Urothelium cell line (cell line): ENCODE measurements at places on chromosomes 3 and 15.
A peak's percentile ranks its signal among the peaks of the same experiment; 100 is the strongest.

- peak; percentile 89 for DNase-seq
These were observed 92.6 kb upstream of the ZBTB20 start for GRCh38 chr3:115239717-115240116.

DNA sequence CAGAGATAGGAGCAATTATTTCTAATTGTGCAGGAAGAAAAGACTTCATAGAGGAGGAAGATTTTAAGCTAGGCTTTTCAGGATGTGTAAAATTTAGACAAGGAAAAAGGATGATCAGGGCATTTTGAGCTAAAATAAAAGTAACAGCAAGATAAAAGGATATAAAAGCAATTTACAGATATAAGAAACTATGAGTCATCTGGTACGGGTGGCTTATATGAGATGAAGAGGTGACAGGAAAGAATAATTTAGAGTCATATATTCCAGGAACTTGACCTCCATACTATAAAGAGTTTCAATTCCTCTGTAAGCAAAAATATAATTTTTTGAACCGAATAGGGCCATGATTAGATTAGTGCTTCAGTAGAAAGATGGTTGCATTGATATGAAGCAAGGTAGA lies 273.7 kb downstream of the RBMS3 start:
- no peak for DNase-seq

GRCh38 chr3:167467848-167468611 lies 5.8 kb downstream of the SERPINI2 start:
- DNase-seq = no peak

DNA sequence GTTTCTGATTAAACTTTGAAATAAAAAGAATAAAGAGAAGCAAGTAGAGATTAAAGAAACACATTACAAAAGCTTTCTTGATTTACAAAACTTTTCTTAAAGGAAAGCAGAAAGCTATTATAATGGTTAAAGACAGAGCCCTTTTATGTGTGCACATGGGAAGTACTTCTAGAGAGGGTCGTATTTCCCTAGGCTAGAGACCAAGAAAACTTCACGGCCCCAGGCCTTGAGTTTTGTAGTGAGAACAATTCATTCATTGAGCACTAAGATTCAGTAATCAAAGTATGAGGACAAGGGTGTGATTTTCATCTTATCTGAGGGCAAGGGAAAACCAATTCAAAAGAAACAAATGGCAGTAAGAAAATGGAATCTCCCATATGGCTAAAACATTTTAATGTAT lies 854.1 kb downstream of the ROBO1 start:
- no peak for DNase-seq

GRCh38 chr3:23701716-23702597 lies 103.8 kb upstream of the UBE2E1 start:
- peak; percentile 73 for DNase-seq

DNA sequence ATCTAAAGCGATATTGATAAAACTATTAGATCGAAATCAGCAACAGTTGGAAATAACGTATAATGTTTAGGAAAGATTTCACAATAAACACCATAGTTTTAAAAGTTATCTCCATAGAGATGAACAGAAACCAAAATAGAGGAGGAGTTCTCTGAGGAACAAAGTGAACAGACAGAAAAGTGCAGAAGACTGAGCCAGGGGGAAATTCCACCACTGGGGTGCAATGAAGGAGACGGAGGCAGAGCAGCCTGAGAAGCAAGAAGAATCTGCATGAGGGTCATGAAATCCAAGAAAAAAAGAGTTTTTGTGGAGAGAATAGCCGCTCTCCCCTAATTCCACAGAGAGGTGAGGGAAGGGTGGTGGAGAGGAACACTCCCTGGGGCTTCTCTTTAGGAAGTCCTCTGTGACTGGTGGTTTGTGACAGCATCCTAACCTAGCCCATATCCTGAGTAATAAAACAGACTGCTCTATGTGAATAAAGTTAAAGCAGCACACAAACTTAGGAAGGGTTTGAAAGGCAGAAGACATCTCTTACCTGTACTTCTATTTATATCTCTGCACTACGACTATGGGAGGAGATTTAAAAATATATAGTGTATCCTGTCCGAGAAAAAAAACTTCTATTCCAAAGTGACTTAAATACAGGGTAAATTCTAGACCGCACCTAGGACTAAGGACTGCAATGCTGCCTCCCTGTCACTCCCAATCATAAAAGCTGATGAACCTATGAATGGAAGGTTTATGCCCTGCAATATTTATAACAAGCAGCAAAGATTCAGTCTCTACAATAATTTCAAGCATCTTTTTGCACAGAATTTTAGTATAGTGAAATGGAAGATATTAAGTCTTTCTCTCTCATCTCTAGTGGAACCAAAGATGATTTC lies 22.9 kb downstream of the ATP8B4 start:
- DNase-seq = no peak

- no peak for DNase-seq
These were observed 2.8 kb downstream of the DUSP7 start for GRCh38 chr3:52053307-52054304.

- no peak for DNase-seq
These were observed 255.1 kb upstream of the STT3B start for GRCh38 chr3:31277582-31277981.

GRCh38 chr3:21073561-21073960 lies 677.4 kb downstream of the ZNF385D start:
- no peak for DNase-seq

DNA sequence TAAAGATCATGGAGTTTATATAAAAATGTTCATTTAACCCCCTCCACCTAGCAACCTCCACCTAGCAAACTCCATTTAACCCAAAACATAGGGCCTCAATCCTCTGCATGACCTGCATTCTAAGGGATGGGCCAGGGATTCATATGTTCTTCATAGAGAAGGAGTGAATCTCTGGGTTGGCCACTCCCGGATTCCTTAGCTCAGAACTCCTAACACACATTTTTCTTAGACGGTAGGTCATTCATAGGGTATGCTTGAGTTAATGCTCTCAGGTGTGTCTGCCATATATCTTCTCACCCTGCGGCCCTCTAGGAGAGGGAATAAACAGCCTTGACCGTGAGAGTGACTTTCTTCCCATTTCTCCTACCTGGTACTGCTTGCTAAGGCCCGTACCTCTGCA lies 102.0 kb upstream of the IGSF10 start:
- DNase-seq = no peak

- no peak for DNase-seq
These were observed 305.9 kb upstream of the ARRDC4 start for GRCh38 chr15:97654481-97655076.

GRCh38 chr15:41169781-41170180 lies 53.7 kb upstream of the INO80 start:
- no peak for DNase-seq

GRCh38 chr15:79673416-79674123 lies 223.2 kb downstream of the MTHFS start:
- peak; percentile 58 for DNase-seq

GRCh38 chr3:46129588-46130272 lies 78.4 kb downstream of the CCR1 start:
- DNase-seq = no peak

DNA sequence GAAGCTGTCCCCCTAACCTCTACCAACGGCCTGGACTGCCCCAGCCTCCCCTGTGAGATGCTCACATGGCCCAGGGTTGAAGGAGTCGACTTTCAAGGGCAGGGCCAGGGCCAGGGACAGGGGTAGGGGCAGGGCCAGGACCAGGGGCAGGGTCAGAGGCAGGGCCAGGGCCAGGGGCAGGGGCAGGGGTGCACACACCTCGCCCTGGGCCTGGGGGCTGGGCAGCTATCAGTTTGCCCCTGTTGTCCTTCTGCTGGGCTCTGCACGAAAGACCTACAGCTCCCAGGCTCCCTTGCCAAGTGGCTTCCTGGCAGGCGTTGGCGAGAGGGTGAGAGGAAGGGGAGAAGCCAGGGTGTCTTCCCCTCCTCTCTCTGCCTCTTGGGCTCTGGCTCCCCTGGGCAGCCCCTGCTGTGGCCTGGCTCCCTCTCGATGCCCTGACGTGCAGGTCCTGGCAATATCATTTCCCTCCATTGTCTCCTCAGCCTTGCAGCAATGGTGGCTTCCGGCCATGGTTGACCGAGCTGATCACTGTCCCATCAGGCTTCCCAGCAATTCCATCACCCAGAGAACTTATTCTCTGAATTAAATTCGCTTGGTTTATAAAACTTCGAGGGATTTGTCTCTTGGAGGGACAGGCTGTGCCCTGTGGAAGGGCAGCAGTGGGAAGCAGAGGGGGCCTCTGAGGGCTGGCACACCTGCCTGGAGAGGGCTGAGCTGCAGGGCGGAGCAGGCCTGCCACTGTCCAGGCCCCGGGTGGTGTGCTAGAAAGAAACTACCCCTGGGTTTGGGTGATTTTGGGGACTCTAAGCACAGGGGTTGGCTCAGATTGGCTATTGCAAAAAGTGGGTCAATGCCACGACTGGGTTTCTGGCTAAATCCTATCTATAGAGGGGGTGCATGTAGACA lies 13.9 kb downstream of the PRR23E start:
- no peak for DNase-seq

DNA sequence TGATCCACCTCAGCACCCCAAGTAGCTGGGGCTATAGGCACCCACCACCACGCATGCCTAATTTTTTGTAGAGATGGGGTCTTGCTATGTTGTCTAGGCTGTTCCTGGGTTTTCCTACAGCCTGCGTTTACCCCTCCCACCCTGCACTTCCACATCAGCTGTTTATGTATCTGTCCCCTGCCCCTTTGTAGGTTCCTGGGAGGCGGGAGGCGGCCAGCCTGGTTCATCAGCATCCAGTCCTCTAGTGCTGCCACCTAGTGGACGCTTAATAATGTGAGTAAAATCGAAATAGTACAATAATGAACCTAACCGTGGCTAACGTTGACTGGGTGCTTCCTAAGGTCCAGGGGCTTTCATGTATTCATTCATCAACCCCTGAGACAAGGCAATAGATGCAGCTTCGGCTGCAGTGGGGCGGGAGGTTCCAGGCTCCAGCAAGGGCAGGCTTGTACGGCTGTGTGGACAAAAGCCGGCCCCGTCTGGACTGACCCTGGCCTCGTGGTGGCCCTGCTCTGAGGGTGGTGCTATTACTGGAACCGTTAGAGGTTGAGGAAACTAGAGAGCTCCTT lies 1.2 kb upstream of the LCTL start:
- peak; percentile 88 for DNase-seq

DNA sequence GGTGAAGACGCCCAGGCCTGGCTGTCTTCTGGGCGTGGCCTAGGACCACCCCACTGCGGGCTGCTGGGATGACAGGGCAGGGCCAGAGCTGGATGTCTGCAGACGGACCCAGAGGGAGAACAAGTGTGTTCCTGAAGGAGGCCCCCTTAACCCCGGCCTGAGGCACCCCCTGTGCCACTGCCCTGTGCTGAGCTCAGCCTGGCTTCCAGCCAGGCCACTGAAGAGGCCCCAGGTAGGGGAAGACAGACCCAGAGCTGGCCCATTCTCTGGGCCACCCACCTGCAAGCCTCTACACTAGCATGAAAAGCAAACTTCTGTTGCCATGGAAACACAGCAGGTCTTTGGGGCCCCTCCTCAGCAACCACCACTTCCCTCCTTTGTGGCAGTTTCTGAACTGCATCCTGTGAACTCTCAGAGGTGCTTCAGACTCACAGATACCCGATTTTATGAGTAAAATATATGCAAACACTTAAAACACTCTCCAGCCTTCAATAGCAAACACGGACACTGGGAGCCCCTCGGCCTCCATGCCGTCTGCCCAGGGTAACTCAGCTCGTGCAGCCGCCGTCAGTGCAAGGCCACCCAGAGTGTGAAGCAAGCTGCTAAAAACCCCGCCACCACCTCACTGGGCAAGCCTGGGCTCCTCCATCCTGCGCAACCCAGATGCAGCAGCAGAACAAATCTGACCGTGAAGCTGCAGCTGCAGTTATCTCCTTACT lies 42.5 kb downstream of the CMTM6 start:
- DNase-seq = no peak

DNA sequence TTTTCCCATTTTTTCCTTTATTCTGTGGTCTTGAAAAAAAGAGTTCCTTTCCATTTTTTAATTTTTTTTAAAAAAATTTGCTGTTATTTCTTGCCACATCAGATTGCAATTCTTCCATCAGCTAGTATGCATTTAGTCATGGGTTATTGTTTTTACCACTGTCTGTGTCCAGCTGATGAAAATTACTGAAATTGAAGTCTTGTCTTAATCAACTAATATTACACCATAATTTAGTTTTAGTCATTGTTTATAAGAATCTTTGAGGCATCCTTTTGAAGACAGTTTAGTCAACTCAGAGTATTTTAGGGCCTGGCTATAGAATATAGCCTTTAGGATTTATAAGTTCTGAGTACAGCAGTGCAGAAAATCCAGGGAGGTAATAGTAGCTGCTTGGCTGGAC lies 172.1 kb downstream of the LRTM1 start:
- DNase-seq = no peak

DNA sequence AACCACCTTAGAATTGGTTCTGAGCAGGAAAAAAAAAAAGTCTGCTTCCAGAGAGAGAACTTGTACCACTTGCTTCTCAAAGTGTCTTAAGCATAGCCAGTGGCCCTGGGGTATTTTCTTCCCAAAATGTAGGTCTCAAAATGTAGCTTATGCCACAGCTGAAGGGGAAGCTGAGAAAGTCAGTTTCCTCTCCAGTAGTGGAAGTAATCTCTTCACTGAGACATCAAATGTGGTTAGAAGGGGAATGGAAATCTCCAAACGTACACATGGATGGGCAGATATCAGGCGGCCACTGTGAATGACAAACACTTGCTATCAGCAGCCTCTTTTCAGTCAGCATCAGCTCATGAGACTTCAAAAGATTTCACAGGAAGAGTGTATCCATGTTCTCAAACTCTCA lies 841.2 kb downstream of the TUSC7 start:
- no peak for DNase-seq

GRCh38 chr3:124431331-124431994 lies 298.8 kb upstream of the UMPS start:
- DNase-seq = no peak

DNA sequence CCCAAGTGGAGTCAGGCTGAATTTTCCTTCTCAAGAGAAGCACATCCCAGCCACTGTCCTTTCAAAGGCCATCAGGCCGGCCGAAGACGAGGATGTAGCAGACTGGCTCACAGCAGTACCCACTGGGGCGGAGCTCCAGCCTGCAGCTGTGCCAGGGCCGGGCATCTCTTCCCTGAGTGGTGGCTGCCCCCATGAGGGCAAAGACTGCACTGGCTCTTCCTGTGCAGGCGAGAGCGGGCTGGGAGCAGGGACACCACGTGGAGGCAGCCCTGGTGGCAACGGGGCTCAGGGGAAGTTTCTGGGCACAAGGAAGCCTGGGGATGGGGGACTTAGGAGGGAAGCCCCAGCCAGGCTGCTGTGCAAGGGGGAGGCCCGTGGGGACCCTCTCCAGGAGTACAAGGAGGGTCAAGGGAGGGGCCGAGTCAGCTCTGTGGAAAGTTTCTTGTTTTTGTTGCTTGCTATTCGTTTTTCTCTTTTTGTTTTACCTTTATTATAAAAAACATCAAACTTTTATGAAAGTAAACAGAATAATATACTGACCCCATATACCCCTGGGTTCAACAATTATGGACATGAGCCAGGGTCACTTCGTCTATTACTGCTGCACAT lies 66.1 kb downstream of the RPN1 start:
- DNase-seq = peak; percentile 84

GRCh38 chr15:26179906-26180305 lies 316.8 kb upstream of the ATP10A start:
- DNase-seq = peak; percentile 51

GRCh38 chr3:31882895-31883294 lies 98.2 kb downstream of the OSBPL10 start:
- DNase-seq = no peak

- DNase-seq = no peak
These were observed 670.5 kb downstream of the NLGN1 start for GRCh38 chr3:174068035-174068434.
